Nephron progenitor cell (in vitro differentiated cells): ENCODE measurements at places on chromosomes 2 and 18.

GRCh38 chr2:177338177-177338721 lies 54.3 kb upstream of the AGPS start:
- no peak for DNase-seq

- peak; percentile 61 for DNase-seq
Observed at GRCh38 chr2:174337337-174338146, 2.8 kb downstream of the SP9 start.

DNA sequence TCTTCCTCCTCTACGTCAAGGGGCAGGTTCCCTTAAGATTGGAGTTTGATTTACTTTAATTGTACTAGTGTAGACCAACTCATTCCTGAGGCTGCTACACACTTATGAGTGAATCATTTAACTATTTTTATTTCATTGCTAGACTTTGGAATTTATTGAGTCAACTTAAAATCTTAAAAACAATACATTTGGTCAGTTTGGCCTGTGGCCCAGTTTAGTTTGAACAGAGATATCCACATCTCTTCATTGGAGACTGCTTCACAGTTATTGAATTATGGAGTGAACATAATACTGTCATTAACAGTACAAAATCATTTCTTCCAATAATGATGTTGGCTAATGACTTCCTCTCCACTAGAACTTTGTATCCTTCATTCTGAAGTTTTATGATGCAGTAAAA lies 34.5 kb upstream of the STPG4 start:
- DNase-seq, result no peak

GRCh38 chr2:119068154-119068725 lies 90.3 kb downstream of the C1QL2 start:
- no peak for DNase-seq

- no peak for DNase-seq
Observed at GRCh38 chr2:10889651-10890215, 22.0 kb upstream of the KCNF1 start.

DNA sequence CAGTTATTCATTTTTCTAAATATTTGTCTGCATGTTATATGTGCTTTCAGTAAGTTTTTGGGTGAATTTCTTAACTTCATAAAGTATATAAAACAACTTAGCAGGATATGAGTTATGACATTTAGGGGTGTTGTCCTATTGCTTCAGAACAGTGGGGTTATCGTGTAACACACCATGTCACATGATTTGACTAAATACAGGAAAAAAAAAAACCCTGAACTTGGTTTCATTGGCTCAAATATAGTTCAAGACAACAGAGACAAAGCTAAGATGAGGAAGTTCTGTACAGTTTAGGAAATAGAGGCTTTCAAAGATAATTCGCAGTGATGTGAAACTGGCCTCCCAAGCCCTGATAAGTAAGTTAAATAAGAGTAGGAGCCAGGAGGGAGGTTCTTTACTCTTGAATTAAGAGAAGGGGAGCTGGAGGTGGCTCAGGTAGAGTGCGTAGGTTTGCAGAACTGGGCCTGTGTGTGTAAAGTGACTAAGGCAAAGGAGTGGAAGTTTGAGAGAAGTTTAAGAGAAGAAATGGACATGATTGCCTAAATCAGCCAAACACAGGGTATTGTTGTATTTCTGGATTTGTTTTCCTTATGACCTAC lies 53.9 kb downstream of the LIMS1 start:
- no peak for DNase-seq

GRCh38 chr2:40725950-40726349 lies 274.1 kb upstream of the SLC8A1 start:
- no peak for DNase-seq

GRCh38 chr2:162318328-162319180 lies at the start of gene IFIH1:
IFIH1 (minus strand) TSS chr2:162318684; CDS start chr2:162318307, 377 bp downstream.
- DNase-seq, result peak; percentile 49

- no peak for DNase-seq
Observed at GRCh38 chr2:193114827-193115226, 920.1 kb upstream of the TMEFF2 start.

DNA sequence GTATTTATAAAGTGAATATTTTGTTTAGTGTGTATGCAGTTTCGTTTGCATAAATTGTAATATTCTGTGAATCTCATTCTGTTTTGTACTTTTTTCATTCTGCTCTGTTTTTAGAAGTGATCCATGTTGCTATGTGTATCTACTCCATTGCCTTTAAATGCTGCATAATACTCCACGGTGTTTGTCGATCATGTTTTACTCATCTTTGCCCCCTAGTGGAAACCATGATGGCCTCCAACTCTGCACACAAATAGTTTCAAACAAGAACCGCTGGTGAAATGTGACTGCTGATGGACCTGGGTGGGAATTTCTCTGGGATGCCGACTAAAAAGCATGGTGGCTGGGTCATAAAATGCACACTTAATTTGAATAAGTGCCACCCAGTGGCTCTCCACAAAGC lies 32.0 kb upstream of the SKOR2 start:
- DNase-seq, result no peak

GRCh38 chr2:133476931-133477615 lies 91.2 kb downstream of the NCKAP5 start:
- DNase-seq, result no peak

GRCh38 chr2:215771241-215771640 lies 242.1 kb downstream of the MREG start:
- no peak for DNase-seq

DNA sequence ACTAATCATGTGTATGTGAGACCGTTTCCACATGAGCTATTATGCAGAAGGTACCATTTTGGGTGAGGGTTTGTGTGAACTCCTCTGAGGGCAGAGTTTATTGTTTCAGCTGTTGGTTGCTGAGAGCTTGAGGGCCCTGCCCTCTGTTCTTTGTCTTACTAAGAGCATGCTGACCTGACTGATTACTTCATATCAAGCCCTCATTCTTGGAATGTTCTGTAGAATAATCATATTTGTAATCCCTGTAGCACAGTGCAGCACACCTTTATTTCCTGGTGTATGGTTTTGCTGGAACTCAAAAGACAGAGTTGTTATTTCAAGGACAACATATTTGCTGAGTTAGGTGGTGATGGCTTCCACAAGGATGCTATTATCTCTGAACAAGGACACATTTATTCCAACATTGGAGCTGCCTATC lies 118.5 kb downstream of the GALNT3 start:
- no peak for DNase-seq

GRCh38 chr2:216103213-216103612 lies 5.9 kb upstream of the XRCC5 start:
- no peak for DNase-seq

GRCh38 chr2:197035002-197035401 lies 108.5 kb upstream of the PGAP1 start:
- DNase-seq, result no peak

- no peak for DNase-seq
Observed at GRCh38 chr18:43819397-43819796, 542.1 kb upstream of the SYT4 start.
